Lung microvascular endothelial cell (primary cell): ENCODE measurements at places on chromosomes 2 and 18. TPM values are rescaled to one million over a fixed set of nuclear protein-coding genes. Genes with fewer than 3 reads are reported as not detected.

GRCh38 chr2:29596584-29596983 is 324.8 kb downstream of the ALK start:
- DNase-seq, result no peak

Gene ATP6V1C2
- under 0.01 TPM in 2 replicates for total RNA-seq

DNA sequence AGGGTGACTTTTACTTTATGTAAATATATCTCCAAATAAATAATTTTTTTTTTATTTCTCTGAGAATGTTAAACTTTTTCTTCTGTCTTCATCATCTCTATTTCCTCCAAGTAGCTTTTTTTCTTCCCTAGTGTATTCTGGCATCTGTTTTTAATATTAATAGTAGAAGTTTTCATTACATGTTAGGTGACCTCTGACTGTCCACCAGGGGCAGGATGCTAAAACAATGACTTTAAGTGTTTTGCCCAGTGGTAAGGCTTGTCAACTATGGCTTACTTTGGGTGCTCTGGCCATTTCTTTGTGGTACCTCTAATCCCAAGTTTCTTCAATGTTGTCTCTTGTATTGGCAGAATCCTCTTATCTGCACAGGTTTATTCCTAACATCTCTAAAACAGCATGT is 127.1 kb downstream of the SRBD1 start:
- peak; percentile 5 for DNase-seq

Gene WDPCP
- total RNA-seq, result 4.6 and 5.2 TPM in 2 replicates

- peak; percentile 59 for DNase-seq
Observed at GRCh38 chr18:49639643-49640391, 78.0 kb downstream of the LIPG start.

DNA sequence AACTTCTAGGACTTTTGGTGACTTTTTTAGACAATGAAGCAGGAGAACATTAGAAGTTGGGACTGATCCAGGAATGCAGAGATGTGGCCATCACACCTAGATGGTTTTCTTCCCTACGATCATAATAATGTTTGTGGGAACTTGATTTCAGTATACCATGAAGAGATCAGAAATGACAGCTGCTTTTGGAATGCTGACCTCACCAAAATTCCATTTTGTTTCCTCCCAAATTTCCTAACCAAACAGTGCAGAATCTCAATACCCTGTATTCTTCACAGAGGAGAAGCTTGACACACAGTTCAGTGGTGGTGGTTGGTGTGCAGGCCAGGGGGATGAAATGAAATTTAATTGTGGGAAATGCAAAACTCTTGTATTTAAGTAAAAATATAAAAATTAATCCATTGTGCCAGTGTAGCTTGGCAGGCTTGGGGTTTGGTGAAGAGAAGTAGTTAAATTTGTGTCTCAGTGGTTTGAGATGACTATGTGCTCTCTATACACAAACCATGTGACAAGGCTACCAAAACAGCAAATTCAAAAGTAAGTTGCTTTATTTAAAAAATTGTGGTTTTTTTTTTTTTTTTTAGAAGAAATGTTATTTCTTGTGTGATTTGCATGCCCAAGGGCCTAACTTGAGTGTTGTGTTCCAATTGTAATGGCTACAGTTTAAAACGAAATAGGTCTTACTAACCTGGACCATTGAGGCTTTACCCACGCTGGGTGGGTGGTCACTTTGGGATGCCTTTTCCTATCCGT is 252.4 kb downstream of the LPIN1 start:
- no peak for DNase-seq

DNA sequence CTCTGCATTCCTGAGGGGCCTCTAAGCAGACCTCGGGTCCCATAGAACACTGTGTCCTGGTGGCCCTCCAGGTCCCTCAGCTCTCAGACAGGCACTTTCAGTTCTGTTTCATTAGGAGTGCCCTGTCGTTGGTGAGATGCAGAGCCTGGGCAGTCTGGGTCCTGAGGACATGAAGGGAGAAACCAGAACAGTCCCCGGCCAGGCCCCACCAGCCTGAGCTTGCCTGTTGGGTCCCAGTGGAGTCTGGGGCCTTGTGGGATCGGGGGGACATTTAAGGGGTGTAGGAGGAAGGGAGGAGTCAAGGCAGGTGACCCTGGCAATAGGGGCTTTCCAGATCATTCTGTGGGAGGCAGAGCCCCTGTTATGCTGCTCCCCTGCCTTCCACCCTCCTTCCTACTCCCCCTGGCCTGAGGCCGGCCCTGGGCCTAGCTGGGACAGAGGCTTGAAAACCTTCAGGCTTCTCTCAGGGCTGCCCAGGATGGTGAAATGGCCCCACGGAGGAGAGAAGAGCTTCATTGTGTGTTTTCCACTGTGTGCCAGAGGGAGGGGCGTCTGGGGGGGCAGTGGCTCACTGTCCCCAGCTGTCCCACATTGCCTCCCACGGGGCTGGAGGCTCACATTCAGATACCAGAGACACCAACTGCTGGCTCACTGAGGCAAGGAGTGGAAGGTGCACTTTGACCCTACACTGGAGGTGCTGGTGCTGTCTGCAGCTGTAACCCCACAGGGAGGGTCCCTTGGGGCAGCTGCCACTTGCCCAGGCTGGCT is 26.6 kb upstream of the CATIP start:
- no peak for DNase-seq

Gene UGT1A4
- not detected in 2 replicates for total RNA-seq

DNA sequence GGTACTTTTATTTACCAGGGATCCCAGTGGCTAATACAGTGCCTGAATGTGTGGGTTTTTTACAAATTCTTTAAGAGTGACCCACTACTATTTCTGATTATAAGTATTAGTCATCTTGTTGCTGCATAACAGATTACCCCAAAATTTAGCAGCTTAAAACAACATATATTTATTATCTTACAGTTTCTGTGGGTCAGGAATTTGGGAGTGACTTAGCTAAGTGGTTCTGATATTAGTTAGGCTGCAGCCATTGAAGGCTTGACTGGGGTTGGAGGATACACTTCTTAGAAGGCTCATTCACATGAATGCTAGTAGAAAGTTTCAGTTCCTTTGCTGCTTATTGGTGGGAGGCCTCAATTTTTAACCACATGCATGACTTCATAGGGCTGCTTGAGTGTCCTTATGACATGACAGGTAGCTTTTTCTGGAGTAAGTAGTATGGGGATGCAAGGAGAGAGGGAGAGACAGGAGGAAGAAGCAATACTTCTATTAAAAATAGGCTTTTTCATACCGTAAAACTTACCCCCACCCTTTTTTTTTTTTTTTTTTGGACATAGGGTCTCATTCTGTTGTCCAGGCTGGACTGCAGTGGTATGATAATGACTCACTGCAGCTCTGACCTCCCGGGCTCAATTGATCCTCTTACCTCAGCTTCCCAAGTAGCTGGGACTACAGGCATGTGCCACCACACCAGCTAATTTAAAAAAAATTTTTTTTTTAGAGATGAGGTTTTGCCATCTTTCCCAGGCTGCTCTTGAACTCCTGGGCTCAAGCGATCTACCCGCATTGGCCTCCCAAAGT is 13.3 kb upstream of the POLE4 start:
- DNase-seq, result no peak

Gene RSAD2
- total RNA-seq, result 0.20 and 0.22 TPM in 2 replicates

DNA sequence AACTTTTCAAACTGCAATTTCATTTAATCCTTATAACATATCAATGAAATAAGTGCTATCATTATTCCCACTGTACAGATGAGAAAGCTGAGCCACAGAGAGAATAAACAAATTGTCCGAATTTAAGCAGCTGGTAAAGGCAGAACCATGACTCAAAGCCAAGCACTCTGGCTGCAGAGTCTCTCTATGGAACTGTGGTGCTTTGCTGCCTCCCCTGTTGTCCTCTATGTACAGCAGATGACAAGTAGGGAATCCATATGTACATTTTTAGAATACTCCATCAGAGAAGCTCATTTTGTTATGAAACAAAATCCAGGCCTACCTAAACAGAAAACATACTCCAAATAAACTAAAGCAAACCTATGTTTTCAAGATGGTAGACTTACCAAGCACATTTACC is 45.1 kb downstream of the FARSB start:
- peak; percentile 5 for DNase-seq

DNA sequence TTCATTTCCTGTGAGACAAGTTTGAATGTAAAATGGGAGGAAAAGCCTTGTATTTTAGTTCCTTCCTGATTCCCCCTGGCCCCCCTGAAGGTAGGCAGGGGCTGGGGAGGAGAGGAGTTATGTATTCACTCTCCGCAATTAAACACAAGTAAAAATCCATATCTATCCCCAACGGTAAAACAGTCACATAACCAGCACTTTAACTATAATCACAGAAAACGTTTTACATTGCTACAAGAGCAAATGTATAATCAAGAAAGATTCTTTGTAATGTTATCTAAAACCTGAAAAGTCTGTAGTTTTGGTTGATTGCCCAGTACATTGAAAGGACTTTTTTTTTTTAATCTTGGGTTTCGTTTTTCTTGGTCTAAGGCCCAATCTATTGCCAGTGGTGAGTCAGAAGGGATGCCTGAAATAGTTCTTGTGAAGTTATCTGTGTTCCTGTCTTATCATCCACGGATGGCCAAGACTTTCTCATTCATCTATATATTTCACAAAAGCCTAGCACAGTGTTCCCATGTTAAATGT is 34.5 kb upstream of the CCNYL1 start:
- DNase-seq, result peak; percentile 82

Gene LIMS3
- 5.4 and 15.5 TPM in 2 replicates for total RNA-seq

GRCh38 chr2:16221461-16222010 is 281.2 kb downstream of the MYCN start:
- no peak for DNase-seq

Gene COLEC11
- under 0.01 and 0.40 TPM in 2 replicates for total RNA-seq

Gene ASB3
- total RNA-seq, result 16.6 and 21.2 TPM in 2 replicates

DNA sequence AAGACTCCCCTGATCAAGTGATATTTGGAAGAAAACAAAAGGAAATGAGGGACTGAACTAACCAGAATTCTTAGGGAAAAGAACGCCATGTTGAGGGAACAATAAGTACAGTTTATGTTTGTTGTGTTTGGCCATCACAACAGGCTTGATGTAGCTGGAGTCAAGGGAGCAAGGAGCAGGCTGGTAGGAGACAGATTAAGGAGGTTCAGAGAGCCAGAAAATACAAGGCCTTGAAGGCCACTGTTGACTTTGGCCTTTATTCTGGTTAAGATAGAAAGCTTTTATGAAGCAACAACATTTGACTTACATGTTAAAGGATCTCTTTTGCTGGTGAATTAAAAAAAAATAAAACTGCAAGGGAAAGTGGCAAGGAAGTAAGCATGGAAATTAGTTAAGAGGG is 754.1 kb upstream of the SLC8A1 start:
- no peak for DNase-seq

DNA sequence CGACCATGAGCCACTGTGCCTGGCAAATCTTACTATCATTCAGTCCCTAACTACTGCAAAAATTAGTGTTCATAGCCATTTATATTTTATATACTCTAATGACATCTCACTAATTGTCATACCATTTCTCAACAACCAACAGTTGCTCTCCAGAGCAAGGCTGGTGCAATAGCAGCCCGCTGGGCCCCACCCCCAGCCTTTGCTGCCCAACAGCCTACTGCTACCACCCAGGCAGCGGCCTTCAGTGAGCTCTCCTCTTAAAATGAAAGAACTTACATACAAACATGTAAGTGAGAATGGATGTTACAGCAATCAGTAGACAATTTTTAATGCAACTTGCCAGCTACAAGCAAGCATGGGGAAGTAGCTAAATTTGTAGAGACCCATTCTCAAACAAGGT is 90.5 kb downstream of the HNRNPLL start:
- DNase-seq, result no peak

DNA sequence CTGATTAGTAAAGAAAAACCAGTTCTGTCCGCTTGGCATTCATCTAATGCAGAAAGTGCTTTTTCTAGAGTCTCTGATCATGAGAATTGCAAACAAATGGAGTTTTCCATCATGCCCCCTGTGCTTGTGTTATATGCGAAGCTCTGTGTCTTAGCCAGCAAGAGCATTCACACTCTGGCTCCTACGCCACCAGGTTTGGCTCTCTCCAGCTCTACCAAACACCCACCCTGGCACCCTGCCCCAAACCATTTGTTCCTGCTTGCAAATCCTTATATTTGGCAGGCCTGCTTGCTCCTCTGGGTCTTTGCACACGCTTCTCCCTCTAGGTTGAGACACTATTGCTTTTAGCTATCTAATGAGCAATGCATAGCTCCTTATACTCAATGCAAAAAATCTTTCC is 204.1 kb upstream of the CYRIA start:
- DNase-seq, result no peak

Gene SLC40A1
- 100 and 283 TPM in 2 replicates for total RNA-seq

Gene GRP
- total RNA-seq, result not detected in 2 replicates

GRCh38 chr18:23845988-23846630 is 156.9 kb downstream of the LAMA3 start:
- DNase-seq, result no peak

Gene IMMT
- 33.7 and 41.2 TPM in 2 replicates for total RNA-seq

Gene ANKAR
- 4.1 and 9.1 TPM in 2 replicates for total RNA-seq
